ENCODE measurements at places on chromosomes 4 and X.

GRCh38 chr4:687971-688853, 739 bp downstream of the SLC49A3 start:
- no peak for DNase-seq

DNA sequence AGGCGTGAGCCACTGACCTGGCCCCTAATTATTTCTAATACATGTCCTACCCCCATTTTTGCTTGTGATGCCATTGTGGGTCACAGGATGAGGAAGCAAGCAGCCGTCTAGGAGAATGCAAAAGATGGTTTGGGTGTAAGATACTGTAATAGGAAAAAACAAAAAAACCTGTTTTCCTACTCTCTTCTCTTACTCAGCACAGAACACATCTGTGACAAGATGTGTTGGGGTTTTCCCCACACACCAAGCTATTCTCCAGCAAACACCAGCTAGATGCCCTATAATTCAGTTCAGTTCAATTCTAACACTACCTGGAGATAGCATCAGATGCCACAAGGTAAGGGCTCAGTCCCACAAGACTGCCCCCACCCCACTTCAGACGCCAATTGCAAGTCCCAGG, 15.3 kb upstream of the HPRT1 start:
- DNase-seq: no peak

DNA sequence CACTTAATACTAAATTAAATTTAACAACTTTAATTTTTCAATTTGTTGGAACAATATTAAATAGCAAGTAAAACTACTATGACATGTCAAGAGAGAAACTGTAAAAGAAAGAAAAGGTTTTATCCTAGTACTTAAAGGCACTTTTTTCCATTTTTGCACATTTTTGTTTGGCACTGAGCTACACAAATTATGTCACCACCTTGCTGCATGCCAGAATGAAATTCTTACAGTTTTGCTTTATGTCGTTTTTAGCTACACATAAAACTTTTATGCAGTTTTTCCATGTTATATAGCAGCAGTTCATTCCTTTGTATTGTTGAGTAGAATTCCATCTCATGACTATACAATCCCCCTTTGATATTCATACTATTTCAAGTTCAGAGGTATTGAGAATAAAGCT, 99.1 kb upstream of the RXFP1 start:
- DNase-seq: no peak

GRCh38 chr4:10529291-10530136, 72.3 kb upstream of the ZNF518B start:
- no peak for DNase-seq

DNA sequence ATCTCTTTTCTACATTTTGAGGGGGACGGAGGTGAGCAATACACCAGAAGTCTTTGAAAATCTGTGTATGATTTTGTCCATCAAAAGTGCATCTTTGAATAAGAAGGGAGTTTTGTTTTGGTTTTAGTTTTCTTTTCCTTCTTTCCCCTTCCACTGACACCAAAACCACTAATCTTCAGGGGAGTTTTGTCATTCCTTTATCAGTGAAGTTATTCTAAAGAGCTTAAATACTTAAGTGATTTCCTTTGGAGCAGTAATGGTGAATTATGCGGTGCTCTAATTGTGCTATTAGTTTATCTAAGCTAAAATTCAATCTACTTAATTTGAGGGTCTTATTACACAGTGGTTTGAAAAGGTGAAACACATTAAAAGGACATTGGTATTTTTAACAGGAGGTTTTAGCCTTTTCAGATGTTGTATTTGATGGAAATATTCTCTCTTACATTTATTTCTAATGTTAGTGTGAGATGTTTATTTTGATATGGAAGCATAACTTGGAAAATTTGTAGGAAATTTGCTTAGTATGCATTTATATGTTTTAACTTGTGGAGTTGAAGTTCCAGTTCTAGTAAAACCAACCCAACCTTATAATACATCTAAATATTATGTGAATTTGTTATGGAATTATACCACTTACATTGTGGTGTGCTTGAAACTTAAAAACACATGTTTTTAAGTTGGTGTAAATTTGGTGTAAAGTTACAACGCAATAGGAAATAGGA, 124.9 kb downstream of the PCDH7 start:
- DNase-seq: no peak

- no peak for DNase-seq
Observed at GRCh38 chr4:182583703-182584415, 333.3 kb downstream of the DCTD start.

DNA sequence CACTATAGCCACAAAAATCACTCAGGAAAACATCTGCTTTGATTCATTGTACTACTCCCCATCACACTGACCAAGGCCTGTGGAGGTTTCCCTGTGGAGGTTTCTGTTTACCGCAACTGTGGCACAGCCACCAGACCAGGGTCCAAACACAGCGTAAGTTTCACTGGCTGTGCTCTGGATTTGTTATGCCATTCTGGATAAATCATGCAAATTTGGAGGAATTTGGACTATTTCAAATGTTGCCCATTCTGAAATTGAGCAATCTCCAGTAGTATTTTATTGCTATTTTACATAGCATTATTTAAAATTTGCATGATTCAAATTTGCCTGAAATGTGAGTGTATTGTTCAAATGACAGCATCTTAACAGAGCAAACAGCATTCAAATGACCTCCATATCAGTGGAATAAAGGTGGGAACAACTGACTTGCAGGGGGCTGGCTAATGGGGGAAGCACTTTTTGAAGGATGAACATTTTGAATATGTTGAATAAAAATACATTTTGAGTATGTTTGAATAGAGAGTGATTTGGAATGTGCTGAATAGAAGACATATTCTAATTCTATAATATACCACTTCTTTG, 66.1 kb upstream of the ACSL1 start:
- no peak for DNase-seq

GRCh38 chr4:77865259-77865658, 2.6 kb downstream of the MRPL1 start:
- no peak for DNase-seq

DNA sequence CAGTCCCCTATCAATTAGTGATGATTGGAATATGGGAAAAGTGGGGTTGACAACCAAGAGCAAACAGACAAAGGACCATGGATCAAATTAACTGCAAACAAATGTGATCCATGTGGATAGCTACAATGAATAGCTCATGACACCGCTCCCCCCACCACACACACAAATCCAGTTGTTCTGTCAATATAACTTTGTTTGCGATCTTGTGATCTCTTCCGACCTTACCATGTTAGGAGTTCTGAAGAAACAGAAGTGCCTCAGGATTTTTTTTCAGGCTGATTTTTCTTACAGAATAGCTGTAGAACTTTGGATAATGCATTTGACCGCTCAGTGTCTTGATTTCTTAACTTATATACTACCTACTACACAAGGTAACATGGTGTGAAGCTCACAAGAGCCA, 116.6 kb downstream of the SH2D1A start:
- DNase-seq: no peak

GRCh38 chr4:7910952-7911578, 28.6 kb downstream of the AFAP1 start:
- DNase-seq: no peak

- peak; percentile 32 for DNase-seq
Observed at GRCh38 chr4:182306792-182307507, 63.7 kb downstream of the TENM3 start.

Measured in SW480 (cell line).